ENCODE measurements at places on chromosomes 5 and 9.

DNA sequence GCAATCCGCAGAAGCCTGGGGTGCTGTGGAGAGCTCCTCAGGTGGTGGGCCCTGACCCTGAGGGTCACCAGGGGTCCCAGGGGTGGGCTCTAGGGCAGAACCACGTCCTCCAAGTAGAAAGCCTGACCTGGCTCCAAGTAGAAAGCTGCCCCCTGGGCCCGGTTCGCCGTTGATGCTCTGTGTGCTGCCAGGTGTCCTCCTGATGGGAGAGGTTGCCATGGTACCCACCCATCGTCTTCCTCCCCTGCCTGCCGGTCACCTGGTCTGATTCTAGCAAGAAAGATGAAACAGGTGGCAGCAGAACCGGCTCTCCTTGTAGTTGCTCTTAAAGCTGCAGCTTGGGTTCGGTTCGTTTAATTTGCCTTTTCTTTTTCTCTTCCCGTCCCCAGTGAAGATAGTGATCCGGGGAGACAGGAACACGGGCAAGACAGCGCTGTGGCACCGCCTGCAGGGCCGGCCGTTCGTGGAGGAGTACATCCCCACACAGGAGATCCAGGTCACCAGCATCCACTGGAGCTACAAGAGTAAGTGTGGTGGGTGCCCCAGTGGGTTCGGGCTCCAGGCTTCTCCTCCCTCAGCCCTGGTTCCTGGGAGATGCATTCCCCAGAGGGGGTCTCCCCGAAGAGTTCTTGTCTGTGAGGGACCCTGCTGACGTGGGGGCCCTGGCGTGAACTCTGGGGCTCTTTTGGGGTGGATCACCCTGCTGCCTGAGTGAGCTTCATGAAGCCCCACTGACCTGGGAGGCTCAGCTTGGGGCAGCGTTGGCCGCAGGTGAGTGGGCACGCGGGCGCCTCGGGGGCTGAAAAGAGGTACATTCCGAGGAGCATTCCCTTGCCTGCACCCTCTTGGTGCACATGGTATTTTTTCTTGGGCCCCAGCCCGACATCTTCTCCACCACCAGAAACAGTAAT lies 15.6 kb downstream of the RABL6 start:
- no peak for DNase-seq

GRCh38 chr9:120360046-120360445 lies 219.9 kb downstream of the CDK5RAP2 start:
- DNase-seq, result no peak

- no peak for DNase-seq
Measured at GRCh38 chr9:114122136-114123027, 23.3 kb upstream of the KIF12 start.

DNA sequence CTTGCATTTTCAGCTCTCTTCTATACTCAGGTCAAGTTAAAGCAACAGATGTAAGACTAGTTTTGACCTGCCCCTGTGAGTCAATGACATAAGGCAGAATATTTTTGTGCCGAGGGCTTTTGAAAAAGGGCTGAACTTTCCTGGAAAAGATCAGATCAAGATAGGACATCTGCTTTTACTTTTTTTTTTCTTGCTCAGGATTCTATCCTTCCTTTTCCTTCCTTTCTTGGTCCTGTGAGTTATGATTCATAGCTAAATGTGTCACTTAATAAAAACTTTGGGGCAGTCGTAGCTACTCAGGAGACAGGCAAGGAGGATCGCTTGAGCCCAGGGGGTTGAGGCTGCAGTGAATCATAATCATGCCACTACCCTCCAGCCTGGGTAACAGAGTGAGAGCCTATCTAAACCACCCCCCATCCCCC lies 84.3 kb upstream of the BRINP1 start:
- DNase-seq, result peak; percentile 94

DNA sequence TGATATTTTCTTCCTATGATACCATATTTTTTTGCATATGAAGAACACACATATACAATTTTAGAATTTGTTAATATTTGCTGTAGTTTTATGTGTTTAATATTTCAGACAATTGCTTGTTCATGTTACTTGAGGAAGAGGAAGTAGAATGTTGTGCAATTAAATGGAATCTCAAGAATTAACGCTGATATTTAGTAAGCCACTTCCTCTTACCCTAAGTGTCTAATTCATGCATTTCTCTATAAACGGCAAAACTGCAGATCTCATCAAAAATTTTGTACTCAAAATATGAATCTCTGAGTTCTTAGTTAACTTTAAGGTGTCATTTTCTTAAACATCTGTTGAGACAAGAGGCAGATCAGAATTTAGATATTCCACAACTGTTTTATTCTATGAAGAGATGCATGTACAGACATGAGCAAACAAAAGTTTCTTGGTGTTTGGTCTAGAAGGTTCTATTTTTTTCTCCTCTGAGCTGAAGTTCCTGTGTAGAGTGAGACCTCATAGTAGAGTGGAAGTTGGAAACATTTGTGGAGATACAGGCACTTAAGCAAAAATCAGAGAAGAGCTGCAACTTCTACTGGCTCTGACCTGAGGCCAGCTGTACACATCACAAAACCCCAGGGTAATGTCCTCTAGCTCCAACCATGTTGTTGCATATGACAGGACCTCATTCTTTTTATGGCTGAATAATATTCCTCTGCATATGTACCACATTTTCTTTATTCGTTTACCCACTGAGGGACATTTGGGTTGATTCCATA lies 16.6 kb upstream of the TGFBI start:
- DNase-seq, result no peak

DNA sequence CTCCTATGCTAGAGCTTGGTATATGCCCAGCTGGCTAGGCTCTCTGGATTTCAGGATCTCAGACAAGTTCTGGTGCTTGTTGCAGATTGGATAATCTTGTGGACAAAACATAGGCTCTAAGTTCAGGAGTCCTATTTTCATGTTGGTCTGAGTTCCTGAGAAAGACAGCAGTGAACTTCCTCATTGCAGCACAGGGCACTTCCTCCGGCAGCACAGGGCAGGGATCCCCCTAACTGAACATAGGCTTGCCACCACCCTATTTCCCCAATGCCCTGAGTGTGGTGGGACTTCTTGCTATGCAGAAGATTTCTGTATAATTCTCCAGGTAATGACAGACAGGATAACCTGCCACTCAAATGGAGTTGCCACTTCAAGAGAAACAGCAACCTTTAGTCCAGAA lies 220.1 kb downstream of the PIK3R1 start:
- no peak for DNase-seq

DNA sequence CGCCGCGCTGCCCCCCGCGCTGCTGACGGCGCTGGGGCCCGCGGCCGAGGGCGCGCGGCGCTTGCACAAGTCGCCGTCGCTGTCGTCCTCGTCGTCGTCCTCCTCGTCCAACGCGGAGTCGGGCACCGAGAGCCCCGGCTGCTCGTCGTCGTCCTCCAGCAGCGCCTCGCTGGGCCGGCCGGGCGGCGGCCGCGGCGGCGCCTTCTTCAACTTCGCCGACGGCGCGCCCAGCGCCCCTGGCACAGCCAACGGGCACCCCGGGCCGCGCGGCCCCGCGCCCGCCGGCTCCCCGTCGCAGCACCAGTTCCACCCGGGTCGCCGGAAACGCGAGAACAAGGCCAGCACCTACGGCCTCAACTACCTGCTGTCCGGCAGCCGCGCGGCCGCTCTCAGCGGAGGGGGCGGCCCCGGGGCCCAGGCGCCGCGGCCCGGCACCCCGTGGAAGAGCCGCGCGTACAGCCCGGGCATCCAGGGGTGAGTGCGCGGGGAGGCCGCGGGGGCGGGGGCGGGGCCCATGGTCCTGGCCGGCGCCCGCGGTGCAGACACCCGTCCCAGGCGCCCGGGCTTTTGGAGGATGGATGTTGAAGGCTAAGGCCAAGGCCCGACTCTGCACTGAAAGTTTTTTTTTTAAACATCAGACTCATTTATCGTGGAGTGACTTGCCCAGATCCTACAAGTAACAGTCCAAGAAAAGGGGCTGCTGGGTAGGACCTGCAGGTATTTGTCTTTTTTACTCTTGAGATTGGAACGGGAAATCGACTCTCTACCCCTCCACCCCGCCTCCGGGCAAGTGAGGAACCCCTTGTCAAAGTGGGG lies 1.2 kb downstream of the TENT4A start:
- no peak for DNase-seq

DNA sequence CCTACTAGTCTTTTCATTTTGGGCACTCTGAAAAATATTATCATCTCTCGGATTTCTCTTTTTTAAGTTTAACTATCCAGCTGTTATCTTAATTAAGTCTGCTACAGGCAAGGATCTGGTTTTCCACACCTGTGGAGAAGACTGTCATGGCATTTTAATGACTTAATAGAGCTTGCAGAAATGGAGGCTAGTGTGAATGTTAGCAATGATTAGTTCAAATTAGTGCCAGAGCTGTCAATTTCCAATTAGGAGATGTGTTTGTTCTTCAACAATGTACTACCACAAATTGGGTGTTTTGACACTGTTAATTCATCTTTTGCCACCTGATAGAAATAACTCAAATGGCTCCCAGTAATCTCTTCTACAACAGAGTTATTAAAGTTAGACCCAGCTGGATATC lies 2023.0 kb upstream of the CDH9 start:
- DNase-seq, result no peak

GRCh38 chr5:142611154-142611553 lies 74.7 kb downstream of the FGF1 start:
- DNase-seq, result peak; percentile 52

GRCh38 chr5:137304226-137304874 lies 194.8 kb downstream of the SPOCK1 start:
- DNase-seq, result peak; percentile 89

DNA sequence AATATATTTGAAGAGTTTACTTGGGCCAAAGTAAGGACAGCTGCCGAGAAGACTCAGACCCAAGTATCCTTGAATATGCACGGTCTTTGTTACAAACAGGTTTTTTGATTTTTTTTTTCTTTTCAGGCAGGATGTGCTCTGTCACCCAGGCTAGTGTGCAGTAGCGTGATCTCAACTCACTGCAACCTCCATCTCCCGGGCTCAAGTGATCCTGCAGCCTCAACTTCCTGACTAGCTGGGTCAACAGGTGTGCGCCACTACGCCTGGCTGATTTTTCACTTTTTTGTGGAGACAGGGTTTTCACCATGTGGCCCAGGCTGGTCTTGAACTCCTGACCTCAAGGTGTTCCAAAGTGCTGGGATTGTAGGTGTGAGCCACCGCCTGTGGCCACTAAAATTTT lies 27.4 kb downstream of the JMY start:
- DNase-seq, result no peak

GRCh38 chr5:125190232-125191087 lies 444.0 kb upstream of the ZNF608 start:
- peak; percentile 21 for DNase-seq

GRCh38 chr9:85729882-85730281 lies 11.9 kb downstream of the AGTPBP1 start:
- DNase-seq, result no peak

DNA sequence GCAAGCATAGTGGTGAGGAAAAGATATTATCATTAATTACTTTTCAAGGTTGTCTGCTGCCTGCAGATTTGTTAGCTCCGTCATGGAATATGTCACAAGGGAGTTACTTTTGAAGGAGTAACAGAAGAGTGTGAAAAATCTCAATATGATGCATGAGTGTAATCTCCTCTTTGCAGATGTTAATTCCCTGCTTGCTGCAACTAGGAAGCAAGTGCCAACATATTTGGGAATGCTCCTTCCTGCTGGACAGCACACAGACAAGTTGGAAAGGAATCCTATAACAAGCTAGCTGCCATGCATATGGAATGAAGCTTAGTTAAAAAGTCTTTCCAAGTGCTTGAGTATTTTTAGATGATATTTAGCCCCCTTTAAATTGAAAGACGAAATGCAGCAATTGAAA lies 2023.6 kb upstream of the CDH6 start:
- no peak for DNase-seq

DNA sequence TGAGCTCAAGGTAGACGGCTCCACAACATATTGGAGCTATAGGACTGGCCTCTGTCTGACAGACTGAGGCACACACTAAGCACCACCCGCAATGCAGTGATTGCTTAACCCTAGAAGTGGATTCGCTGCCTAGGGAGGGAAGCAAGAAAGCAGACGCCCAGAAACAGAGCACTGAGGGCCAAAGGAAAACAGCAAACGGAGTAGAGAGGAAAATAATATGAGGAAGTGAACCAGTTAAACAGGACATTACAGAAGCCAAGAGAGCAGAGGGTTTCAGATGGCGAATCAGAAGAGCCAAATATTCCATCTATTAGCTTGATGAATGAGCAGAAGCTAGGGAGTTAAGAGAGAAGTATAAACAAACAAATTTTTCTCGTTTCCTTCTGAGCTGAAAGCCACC lies 139.2 kb upstream of the LHFPL2 start:
- no peak for DNase-seq

GRCh38 chr5:172721455-172722326 lies 49.3 kb downstream of the DUSP1 start:
- DNase-seq, result no peak

DNA sequence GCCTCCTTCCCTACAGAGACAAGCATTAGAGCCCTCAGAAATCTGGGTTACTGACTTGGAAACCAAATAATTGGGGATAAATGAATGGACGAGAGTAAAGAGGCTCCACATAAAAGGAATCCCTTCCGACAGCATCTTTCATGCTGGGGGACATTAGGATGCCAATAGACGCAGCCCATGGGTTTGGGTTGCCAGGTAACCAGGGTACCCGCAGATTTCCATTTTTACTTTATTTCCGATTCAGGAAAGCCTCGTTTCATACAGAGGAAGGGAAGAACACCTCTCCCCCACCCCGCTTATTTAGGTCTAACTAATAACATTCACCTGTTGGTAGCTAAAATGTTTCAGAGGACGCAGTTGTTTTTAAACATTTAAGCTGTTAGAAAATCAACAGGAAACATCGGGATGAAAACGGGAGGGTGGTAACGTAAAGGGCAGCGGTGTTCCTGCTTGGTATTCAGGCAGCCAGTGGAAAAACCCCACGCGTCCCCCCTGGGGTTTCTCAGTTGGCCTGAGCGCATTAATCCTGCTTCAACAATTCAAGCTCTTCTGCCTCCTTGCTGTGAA lies 179.5 kb downstream of the YTHDC2 start:
- no peak for DNase-seq

DNA sequence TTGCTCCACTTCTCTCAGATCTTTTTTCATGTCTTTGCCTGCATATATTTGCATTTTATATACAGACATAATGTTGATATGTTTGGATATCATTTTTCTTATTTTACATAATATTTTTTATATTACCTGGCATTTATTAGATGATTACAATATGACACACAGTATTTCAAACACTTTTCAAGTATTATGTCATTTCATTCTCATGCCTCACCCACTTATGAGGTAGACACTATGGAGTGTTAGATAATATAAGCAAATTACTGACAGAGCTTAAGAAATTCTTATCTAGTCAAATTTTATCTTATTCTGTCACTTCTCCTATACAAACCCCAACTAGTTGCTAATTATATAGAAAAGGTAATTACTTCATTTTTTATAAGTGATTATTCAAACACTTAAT lies 11.1 kb downstream of the LURAP1L start:
- no peak for DNase-seq

- no peak for DNase-seq
Measured at GRCh38 chr5:179616002-179616594, 7.4 kb downstream of the HNRNPH1 start.

DNA sequence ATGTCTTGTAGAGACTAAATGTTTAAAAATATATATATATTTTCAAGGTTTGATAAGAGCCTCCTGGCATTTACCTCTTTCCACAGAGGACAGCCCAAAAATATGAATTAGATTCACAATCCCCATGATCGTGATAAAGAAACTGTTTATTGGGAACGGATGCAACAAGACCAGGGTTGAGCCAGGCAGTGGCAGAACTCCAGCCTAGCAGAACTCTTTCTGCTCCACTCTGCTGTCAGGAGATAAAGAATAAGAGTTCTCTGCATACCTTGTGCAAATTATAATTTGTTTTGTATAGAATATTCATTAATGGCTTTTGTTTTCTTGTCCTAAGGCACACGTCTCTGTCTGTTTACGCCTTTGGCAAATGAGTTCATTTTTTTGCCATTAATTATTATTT lies 472.2 kb downstream of the TUSC1 start:
- no peak for DNase-seq

GRCh38 chr5:150105928-150106615 lies 19.7 kb upstream of the CSF1R start:
- DNase-seq, result no peak
